ENCODE measurements at places on chromosomes 6 and 20.
A peak's percentile ranks its signal among the peaks of the same experiment; 100 is the strongest.

GRCh38 chr6:31216208-31216898, 45.9 kb upstream of the POU5F1 start:
- DNase-seq, result no peak

DNA sequence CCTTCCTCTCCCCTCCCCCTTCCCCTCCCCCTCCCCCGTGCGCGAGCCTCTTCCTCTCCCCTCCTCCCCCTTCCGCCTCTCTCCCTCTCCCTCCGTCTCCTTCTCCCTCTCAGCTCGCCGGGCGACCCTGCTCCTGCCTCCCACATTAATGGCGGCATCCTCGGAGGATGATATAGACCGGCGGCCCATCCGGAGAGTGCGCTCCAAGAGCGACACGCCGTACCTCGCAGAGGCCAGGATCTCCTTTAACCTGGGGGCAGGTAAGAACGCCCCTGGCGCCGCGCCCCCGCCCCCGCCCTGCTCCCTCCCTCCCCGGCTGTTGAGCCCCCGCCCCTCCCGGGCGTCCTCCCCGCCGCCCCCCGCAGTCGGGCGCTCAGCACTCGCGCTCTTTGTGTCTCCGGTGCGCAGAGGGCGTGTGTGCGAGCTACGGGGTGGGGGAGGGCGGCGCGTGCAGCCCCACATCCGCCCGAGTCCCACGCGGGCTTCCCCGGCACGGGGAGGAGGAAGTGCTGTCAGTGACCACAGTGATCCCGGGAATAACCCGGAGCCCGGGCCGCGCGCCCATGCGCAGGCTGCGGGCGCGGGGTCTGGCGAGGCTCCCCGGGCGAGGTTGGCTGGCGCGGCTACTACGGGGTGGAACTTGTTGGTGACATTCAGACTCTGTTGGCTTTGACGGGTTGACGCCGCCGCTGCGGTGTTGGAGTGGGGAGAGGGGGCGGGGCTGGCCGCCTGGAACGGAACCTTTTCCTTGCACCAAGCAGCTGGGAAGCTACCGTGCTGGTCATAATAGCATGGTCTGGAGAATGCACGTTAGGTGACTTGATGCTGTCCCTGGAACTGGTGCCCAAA, 33.2 kb downstream of the PHACTR1 start:
- DNase-seq, result no peak

- no peak for DNase-seq
Measured at GRCh38 chr6:148423601-148424270, 81.1 kb downstream of the SASH1 start.

- no peak for DNase-seq
Measured at GRCh38 chr6:27156874-27157458, 90.5 kb upstream of the PRSS16 start.

DNA sequence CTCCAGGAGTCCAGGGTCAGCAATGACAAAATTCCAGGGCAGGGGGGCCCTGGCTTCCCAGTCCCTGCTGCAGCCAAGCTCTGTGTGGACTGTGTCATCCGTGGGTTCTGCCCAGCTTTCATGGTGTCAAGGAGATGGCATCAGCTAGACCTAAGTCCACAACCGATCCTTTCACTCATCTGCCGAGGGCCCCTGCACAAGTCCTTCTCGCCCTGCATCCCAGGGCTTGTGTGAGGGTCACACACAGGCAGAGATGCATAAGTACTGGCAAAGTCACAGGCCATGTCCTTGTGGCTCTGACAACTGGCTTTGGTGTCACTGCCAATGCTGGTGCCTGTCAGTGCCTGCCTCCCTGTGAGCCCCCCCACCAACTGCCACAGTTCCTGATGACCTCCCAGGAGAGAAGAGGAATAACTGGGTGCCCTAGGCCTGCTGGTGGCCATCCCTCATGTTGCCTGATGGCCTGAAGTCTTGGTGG, 181.4 kb upstream of the CST7 start:
- DNase-seq, result no peak

- DNase-seq, result no peak
Measured at GRCh38 chr20:35991142-35991771, 22.9 kb downstream of the CNBD2 start.

DNA sequence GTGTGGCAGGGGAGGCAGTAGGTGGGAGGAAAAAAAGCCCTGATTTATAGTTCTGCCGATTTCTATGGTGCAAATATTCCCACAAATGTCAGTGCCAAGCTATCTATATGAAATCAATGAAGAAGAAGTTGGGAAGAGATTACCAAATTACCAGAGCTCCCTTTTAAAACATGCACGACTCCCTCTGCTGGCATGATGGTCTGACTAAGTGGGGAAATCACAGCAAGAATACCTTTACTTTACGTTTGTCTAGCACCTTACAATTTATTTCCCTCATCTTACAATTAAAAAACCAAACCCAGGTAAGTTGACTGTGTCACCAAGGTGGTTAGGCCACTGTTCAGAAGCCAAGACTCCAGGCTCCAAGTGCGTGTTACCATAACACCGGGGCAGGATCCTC, 55.6 kb downstream of the AGPAT4 start:
- DNase-seq, result no peak

DNA sequence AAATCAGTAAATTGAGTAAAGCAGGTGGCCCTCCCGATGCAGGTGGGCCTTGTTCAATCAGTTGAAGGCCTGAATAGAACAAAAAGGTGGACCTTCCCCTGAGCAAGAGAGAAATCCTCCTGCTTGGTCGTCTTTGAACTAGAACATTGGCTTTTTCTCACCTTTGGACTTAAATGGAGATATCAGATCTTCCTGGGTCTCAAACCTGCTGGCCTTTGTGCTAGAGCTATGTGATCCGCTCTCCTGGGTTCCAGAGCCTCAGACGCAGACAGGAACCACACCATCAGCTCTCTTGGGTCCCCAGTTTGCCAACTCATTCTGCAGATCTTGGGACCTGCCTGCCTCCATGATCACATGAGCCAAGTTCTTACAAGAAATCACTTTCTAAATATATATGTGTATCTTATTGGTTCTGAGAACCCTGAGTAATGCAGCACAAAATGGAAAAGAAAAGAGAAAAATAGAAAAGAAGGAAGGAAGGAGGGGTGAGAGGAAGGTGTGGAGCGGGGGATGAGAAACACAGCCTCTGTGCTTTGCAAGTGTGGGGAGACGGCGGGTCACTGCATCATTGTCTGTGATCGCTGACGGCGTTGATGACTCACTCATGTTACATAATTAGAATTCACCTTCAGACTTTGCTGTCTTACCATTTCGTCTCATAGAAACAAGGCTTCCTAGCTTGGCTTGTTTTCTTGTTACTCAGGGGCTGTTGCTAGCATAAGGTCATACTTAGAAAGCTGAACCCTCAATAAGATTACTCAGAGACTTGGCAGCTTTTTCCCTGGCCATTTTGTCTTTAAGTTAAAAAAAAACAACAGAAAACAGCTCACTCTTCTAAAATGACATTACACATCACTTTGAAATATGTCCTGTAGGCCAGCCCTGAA, 85.7 kb upstream of the NEDD9 start:
- DNase-seq, result peak; percentile 82

DNA sequence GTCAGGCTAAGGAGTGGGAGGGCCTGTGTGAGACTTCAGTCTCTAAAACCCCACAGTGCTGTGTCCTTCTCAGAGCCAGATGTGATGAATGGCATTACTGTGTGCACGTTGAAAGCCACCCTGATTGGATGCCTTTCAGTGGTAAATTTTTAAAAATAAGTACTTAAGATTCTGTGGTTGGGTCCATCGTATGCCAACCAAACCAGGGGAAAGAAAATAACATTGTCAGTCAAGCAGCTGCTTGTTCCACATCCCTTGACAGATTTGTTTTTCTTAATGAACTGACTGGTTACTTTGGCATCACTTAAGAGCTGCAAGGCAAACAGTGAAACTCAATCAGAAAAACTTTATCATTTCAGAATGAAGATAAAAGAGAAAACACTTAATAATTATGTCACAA, 334.0 kb upstream of the NT5E start:
- no peak for DNase-seq

DNA sequence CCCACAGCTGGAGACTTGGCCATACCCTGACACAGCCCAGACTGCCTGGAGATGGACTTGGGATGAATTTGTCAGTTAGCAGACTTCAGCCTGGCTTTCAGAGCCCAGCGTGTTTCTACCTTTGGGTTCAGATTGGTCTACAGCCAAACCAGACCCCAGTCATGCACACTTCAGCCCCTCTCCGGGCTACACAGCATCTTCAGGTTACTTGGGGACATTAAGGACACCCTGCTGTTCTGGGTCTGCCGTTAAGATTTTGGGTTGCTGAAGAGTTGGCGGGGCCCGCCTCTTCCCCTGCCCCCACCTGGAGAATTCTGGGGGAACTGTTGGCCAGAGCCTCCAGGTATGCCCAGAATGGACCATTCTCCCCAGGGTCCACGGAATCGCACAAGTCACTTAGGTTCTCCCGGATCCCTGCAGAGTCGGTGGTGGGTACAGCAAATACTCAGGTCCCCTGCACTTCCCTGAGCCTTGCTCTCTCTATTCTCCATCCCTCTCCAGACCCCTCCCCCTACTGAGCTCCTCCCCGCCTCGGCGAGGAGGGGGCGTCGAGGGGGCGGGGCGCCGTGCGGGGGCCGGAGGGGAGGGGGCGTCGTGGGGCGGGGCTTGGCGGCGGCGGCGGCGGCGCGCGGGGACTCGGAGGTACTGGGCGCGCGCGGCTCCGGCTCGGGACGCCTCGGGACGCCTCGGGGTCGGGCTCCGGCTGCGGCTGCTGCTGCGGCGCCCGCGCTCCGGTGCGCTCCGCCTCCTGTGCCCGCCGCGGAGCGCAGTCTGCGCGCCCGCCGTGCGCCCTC, at the start of gene PTK7:
Gene PTK7, plus strand, starts transcription at position 645 of the 794 bp plus-strand sequence. CDS start 175 bp downstream, outside the sequence.
- no peak for DNase-seq

GRCh38 chr20:47784599-47785310, 526 bp downstream of the SULF2 start:
- DNase-seq, result no peak
